ENCODE measurements at places on chromosomes 5 and 9.

DNA sequence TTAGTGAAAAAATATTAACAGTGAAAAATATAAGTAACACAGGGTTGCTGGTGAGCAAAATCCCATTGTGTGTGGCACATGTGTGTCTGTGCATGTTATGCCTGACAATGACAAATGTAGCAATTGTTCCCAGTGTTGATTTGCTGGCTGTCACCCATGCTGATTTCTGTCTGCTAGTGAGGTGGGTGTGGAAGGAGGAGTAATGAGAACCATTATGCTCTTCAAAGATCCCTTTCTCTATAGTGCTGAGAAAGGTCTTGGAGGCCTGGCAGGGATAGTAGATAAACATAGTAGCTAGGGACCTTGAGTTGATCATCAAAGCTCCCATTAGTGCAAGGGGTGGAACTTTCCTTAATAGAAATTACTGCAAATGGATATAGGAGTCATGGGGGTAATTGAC lies 152.5 kb upstream of the CLINT1 start:
- DNase-seq, result no peak

DNA sequence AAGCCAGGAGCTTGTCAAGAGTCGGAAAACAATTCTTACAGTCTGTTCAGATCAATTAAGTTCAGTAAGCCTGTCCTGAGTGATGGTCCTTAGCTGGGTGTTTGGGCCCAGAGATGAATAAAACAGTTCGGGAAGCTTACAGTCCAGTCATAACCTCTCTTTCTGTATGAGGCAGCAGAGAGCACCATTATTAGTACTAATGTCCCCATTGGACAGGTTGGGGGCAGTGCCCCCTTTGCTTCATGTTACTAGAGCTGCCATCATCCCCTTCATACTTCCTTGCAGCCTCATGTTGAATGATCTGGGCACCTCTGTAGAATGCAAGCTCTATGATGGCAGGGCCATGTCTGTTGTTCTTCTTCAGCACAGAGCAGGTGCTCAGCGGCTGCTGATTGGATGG lies 9.8 kb downstream of the DOCK2 start:
- no peak for DNase-seq

DNA sequence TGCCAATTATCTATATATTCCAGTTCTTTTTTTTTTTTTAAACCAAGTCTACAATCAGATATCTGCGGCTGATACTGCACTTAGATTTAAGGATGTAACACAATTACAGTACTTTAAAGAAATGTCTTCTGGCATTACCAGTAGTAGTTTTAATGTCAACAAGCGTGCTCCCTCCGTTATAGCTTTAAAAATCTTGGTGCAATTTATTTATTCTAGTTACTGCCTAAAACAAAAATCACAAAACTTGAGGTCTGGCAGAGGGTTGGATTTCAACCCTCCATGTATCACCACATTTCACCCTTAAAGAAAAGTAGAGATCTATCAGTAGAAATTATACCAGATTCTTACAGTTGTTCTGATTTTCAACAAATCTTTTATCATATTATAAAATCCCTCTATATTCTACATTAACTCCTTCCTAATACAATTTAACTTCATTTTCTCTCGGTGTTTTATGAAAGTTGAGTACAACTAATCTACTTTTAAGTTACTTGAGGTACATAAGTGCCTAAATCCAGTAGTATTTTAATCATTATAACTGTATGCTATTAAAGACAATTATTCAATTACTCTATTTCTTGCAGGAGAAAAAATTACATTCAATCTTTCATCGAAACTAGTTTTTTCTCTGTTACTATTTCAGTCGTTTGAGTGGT lies 2.0 kb upstream of the RICTOR start:
- DNase-seq, result no peak

DNA sequence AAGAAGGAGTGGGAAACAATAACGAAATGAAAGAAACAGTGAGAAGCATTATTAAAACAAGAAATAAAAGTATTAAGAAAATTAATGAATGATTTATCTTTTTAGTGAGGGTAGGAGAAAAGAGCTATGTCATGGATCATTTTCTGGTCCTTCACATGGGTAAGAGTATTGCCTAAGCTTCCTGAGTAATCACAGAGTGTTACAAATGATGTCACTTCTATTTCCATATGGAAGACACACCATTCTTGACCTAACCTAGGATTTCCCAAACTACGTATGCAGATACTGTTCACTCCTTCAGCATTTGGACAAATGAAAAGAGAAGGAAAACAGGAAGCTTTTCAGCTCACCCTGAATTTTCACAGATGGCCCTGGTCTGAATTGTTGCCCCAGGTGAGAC lies 3.3 kb upstream of the TSLP start:
- no peak for DNase-seq

DNA sequence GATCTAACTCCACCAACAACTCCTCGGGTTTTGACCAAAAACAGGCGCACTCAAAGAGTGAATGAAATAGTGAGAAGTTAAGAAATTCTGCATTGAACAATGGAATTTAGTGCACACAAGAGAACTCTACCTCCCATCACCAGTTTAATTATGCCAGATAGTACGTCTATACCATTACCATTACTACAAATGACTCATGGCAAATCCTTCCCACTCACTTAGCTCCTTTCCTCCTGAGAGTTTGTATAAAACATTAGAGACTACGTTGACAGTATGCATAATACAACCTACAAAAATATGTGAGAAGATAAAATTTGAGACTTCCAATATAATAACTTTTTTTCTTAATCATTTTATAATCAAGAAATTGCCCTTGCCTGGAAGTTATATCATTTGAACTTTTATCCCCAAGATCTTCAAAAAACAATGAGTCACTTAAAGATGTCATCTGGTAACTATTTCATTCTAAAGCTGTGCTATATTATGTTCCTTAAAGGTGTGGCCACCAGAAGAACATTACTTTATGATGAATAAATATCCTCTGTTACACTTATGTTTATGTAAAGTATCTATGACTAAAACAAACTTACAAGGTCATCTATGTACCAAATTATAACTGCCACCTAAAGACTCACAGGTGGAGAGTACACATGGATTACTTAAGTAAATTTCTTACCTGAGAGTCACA lies 297.9 kb upstream of the PTGER4 start:
- no peak for DNase-seq

DNA sequence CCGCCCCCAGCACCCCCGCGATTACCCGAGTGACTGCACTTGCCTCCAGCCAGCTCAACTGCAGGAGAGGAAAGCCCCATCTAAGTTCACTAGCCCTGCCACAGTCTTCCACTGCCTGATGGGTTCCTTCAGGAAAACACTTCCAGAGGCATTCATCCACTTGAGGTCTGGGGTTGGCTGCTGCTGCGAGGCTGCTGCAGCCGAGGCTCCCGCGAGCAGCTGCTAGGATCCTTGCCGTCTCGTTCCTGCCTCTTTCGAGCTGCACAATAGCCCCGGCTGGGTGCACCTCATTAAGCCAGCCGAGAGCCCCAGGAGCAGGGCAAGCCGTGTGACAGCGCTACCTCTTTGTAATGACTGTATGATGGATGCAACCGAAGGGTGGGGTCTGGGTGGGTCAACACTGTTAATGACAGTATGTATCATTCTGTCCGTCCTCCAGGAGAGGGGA lies 24.2 kb upstream of the ELAVL2 start:
- DNase-seq, result no peak

Data from HCT116 (cell line).